Fibroblast of skin of left biceps (primary cell): ENCODE measurements at places on chromosomes 5 and 9.

DNA sequence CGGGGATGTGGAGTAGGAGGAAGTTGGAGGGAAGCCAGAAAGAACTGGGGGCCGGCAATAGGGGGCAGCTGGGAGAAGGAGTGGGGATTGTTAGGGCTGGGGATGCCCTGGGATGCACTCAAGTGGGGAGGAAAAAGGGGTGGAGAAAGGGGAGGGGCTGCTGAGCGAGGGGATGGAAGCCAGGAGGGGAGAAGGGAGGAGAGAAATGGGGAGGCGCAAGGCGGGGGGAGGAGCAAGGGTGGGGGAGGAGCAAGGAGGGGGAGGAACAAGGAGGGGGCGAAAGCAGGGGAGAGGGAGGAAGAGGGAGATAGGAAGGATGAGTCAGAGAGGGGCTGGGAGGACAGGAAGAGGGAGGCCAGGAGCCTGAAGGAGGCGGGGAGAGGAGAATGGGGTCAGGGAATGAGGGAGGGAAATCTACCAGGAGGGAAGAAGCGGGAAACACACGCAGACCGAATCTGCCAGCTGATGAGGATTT is 1.6 kb downstream of the IRX4 start:
- DNase-seq: no peak

- DNase-seq: no peak
These were observed 53.1 kb upstream of the NREP start for GRCh38 chr5:111810112-111810511.

- DNase-seq: no peak
These were observed 384.7 kb upstream of the ZNF462 start for GRCh38 chr9:106478312-106478711.

DNA sequence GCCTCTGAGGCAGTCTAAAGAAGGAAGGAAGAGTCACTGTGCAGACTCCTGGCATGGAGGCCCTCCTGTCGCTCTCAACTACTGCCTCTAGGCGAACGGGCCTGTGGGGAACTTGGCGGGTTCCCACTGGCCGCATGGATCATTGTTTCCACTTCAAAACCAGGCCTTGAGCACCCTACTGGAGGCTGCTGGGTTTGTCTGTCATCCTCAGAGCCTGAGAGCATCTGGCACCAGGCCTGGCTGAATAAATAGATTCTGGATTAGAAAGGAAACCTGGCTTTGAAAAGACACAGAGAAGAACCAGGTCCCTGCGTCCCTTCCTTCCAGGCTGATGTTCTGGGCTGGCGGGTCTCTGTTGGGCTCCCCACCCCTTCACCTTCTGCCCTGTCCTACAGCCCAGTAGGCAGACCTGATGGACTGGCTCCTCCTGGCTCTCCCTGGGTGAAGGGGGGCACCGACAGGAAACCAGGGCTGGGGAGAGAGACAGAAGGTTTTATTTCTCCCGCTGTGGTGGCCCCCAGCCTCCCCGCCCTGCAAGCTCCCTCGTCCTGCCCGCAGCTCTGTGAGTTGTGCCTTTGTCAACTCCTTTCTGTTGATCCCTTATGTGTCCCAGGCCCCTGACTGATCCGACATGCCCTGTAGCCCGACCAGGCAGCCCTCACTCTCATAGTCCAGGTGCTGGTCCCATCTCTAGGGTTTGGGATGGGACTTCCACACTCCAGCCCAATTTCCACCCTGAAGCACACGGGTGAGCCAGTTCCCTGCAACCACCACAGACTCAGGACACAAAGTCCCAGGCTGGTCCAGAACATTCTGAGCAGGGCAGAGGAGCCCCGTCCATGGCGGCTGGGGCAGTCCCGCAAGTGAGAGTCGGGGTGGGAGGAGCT is 50.1 kb downstream of the ADAMTS2 start:
- no peak for DNase-seq

- no peak for DNase-seq
These were observed 290.8 kb upstream of the FBXL7 start for GRCh38 chr5:15209053-15209762.

DNA sequence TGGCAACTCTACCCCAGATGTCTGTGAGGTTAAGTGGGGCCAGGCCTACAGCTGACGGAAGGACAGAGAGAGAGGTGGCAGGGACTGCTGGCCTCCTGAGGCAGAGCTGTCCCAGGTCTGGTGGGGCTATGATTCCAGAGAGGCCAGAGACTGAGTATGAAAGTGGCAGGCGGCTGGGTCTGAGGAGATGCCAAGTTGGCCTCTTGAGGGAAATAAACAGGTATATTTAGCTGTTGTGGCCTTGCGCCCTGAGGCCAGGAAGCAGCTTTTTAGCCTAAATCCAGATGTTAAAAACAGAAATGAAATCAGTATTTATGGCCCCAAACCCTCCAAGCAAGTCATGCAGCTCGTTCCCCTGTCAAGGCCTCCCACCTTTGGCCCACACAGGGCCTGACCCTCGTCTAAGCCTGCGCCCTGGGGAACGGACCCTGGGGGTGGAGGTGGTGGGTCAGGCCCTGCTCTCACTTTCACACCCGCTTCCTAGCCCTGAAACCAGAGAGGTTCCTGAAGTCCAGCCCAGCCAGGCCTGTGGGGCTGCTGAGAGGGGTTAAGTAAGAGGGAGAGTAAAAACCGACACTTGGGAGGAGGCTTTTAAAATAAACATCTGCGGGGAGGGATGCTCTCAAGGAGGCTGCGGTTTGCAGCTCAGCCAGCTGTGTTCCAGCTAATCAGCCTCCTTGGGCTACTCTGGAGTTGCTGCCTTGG is 18.7 kb downstream of the PCDHGC5 start:
- peak; percentile 63 for DNase-seq

DNA sequence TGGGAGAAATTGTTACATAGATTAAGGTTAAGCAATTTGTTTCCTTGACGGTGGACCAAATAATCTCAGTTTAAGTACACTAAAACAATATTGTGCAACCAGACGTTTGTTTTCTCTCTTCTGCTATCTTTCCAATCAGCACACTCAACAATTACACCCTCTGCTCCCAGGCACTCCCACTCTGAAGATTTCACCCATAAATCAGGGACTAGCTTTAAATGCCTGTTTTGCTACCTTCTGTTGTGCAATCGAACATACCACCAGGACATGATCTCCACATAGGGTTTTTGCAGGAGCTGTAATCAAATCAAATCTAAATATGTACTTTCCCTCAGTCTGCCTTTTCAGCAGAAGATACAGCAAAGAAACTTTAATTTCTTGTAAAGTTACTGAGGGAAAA is 405.8 kb upstream of the TLE4 start:
- peak; percentile 34 for DNase-seq

DNA sequence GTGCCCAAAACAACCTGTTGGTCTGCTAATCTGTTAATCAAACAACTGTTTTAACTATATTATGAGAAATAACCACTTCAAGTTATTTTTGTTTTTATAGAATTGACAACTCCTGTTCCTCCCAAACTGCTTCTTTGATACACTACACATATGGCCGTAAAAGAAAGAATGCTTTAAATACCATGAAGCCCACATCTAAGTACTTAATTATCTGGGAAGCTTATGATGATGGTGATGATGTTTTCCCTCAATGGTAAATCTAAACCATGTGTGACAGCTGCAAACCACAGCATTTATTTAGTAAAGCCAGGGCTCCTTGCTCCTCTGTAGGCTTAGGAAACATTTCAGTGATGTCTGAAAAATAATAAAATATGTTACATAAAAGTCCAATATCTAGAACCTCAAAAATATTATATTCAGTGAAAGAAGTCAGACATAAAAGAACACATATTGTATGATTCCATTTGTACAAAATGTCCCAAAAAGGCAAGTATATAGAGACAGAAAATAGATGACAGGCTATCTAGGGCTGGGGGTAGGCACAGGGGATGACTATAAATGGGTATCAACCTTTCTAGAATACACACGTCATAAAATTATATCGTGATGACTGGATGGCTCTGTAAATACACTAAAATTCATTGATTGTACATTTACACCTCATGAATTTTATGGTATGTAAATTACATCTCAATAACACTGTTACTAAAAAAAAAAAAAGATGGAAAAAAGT is 154.1 kb downstream of the EFNA5 start:
- DNase-seq: peak; percentile 64

GRCh38 chr5:148953711-148954110 is 109.2 kb downstream of the SH3TC2 start:
- no peak for DNase-seq
